ENCODE measurements at places on chromosomes 6 and 20.
A peak's percentile ranks its signal among the peaks of the same experiment; 100 is the strongest.

DNA sequence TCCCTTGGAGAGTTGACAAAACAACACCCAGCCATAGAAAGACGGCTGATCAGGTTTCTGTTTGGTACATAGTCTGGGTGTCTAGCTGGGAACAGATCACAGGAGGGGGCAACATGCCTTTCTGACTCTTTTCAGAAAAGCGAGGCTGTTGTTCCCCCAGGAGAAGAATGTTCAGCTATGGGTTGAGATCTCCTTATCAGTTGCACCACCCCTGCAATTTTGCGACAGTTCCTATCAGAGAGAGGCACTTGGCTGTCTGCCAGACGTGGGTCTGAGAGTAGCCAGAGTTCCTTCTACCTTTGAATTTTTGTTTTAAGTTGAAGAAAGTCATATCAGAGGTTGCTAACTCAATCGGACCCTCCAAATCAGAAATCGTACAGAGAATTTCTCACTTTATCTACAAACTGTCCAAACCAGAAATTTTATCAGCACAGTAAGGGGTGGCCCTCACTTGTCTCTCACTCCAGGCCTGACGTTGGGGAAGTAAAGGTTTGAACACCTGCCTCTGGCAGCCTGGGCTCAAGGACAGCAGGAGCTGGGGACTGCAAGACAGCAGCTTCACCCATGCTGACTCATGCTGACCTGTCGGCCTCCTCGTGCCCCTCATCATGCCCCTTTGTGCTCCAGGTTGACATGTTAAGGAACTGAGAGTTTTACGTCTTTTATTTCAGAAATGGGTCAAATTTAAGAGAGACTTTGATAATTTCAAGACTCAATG lies 42.3 kb downstream of the TMC2 start:
- DNase-seq: no peak

DNA sequence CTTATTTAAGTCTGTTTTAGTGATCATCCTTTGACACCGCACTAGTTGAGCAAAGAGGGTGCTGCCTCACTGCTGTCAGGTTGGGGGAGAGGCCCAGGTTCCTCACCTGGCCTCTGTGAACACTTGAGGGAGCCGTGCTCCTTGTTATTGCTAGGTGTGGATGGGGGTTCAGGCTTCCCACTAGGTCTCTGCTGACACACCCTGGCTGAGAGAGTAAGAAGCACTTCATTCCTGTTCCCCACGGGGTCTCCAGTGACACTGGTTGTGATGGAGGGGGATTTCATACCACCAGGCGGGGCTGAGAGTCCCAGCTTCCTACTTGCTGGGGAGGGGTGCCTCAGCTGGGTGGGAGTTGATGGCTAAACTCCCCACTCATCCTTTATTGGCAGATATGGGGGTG lies 11.1 kb upstream of the NOTCH4 start:
- DNase-seq: no peak

DNA sequence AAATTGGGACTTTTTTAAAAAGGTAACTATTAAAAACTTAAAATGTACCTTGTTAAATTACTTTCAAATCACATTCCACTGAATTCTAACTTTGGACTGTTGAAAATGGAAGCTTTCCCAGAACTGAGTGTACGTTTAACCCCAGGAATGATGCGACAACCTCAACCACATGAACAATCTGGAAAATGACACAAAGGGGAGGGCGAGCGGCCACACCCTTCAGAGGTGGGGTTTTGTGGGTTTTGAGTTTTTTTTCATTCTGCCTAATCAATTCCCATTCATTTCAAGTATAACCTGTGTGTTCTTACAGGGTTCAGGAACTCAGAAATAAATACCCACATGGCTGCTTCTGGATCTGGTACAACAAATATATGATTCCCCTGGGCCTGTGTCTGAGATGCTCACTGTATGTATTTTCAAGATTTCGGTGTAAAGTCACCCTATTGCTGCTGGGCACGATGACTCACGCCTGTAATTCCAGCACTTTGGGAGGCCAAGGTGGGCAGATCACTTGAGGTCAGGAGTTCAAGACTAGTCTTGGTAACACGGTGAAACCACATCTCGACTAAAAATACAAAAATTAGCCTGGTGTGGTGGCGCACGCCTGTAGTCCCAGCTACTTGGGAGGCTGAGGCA lies 21.6 kb downstream of the CNKSR3 start:
- no peak for DNase-seq

- DNase-seq: no peak
Observed at GRCh38 chr6:41677124-41677921, 39.1 kb downstream of the MDFI start.

DNA sequence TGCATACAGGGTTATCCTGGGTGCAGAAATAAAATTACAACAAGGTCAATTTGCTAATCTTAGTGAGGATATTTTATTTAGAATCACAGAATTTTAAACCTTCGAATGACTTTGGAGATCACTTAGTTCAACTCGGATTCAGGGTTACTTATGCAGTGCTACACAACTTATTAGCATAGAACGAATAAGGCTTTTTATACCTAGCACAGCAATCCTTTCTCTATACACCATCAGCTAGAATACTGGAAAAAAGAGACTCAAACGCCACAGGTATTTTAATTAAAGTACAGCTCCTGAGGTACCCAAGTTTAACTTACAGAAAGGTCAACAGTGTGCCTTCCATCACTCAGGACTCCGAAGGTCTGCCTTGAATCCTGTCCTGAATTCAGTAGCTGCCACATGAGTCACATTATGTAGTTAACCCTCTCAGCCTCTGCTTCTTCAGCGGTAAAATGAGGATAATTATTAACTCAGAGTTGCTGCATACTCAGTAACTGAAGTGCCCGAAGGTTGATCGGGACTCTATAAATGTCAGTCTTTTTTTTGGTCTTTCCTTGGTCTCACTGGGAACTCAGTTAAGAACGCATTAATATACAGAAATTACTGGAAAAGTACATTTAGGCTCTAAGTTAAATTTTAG lies 6.0 kb upstream of the QKI start:
- no peak for DNase-seq

- DNase-seq: no peak
Observed at GRCh38 chr20:2195614-2196013, 94.0 kb downstream of the STK35 start.

GRCh38 chr20:63091901-63092659 lies 85.3 kb upstream of the BHLHE23 start:
- DNase-seq: no peak

- DNase-seq: no peak
Observed at GRCh38 chr20:46634528-46634927, 16.7 kb downstream of the SLC13A3 start.

DNA sequence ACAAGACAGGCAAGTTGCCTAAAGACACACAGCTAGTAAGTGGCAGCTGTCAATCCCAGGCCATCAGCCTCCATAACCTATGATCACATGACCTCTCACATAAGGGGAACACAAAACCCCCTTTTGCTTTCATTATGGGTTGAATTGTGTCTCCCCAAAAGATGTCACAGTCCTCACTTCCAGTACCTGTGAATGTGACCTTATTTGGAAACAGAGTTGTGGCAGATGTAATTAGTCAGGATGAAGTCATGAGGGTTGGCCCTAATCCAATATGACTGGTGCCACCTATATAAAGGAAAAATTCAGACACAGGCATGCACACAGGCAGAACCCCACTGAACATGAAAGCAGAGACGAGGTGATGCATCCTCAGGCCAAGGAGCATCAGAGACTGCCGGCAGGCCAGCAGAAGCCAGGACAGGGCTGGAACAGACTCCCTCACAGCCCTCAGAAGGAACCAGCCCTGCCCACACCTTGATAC lies 33.6 kb downstream of the GFOD1 start:
- DNase-seq: peak; percentile 48

GRCh38 chr6:133591275-133591674 lies 297.6 kb upstream of the TCF21 start:
- DNase-seq: no peak

GRCh38 chr6:137044366-137045221 lies at the start of gene IL20RA:
TSS of gene IL20RA (minus strand) at chr6:137044965. CDS start at chr6:137044728, 237 bp downstream.
- no peak for DNase-seq

- DNase-seq: peak; percentile 11
Observed at GRCh38 chr6:41066867-41067304, 5.3 kb downstream of the OARD1 start.

DNA sequence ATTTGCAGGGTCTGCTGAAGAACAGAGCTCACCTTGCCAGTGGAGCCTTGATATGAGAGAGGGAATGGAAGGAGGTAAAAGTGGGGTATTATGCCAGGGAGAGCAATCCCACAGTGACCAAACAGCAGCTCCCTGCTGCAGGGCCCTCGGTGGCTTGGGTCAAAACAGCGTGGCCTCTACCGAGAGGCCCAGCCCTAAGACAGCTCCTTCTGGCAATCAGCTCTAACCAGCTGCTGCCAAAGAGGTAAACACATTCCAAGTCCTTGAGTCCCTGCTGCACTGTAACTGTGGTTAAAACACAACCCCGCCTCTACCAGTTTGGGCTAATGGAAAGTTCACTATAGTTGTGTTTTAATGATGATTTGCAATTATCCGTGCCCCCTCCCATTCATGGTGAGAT lies 1.4 kb upstream of the DAAM2 start:
- no peak for DNase-seq

GRCh38 chr6:11712760-11713159 lies 65.8 kb downstream of the ADTRP start:
- DNase-seq: peak; percentile 37

DNA sequence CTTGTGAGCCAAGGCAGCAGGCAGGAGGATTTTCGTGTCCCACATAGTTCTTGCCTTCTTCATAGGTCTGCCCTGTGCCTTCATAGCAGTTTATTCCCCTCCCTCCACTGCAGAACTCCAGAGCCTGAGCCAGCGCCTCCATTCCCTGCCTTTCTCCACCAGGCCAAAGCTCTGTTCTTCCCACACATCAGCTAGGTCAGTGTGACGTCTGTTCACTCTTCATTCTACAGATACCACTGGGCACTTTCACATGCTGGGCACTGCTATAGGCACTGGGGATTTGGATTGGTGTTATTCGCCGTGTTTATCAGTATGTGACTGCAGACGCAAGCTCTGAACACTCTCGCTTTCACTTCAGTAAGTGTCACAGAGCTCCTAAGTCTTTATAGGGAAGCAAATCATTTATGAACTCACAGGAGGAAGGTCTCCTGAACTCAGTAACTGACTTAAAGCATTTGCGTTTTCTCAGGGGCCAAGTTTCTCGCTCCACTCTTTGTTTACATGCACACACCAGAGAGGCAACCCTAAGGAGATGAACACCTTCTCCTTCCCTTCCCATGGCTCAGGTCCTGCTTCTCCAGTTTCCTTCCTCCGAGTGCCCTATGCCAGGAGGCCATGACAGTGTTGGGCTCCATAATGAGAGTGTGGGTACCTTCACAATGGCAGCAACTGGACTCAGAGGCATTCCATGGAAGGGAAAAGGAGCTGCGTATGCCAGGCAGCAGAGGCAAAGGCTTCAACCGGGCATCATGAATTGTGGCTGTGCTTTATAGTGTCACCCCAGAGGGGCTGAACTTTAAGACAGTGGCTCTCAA lies 6.3 kb upstream of the APMAP start:
- DNase-seq: no peak

DNA sequence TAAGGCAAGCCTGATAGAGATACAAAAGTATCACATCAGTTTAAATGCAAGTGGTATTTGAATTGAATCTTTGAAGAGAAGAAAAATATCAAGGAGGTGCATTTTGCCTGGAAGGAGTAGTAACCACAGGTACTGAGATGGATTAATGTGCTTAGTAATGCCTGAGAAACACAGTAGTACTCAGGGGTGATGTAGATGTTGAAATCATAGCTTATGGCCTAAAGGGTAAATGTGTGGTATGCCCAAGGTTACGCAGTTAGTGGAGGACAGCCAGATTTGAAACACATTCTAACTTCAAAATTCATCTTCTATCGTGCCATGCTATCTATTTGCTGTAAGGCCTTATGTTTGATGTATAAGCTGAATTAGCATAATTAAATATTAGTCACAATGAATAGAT lies 55.9 kb downstream of the STXBP5 start:
- no peak for DNase-seq

DNA sequence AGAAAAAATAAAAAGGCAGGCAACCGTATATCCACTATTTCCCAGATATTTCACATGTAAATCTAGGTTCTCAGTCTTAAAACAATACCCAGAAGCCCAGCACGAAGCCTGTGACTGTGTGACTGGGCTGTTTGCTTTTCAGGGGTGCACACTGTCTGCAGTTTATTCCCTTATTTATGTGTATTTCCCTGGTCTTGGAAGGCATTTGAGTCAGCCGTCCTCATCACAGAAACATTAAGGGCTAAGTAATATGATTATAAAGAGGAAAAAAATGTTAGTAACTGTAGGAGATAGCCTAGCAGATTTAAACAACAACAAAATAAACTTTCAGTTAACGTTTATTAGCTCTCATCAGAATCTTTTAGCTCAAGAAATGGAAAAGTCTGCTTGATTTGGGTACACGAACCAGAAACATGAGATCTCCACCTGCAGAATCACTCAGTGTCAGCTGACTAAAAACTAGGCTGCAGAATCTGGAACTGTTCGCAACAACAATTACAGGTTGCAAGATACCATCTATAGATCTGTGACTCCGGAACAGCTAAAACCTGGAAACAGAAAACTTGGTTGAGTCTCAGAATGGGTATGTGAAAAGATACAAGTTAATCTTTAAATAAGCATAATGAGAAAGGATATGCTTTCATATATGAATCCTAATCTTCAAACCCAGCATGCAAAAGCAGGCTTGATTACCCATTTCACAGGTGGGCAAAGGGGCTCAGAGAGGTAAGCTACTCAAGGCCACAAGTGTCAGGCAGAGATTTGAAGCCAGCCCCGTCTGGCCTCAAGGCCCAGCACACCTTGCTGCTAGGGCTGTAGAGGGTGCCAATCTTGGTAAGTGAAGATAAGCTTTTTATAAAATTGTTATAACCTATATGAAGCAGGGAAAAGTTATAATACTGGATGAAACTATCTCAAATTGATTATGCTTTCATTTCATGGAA lies 21.1 kb downstream of the GCLC start:
- DNase-seq: no peak

GRCh38 chr6:100257793-100258395 lies 206.8 kb downstream of the SIM1 start:
- no peak for DNase-seq

- DNase-seq: no peak
Observed at GRCh38 chr6:158257781-158258180, 54.5 kb upstream of the TULP4 start.

DNA sequence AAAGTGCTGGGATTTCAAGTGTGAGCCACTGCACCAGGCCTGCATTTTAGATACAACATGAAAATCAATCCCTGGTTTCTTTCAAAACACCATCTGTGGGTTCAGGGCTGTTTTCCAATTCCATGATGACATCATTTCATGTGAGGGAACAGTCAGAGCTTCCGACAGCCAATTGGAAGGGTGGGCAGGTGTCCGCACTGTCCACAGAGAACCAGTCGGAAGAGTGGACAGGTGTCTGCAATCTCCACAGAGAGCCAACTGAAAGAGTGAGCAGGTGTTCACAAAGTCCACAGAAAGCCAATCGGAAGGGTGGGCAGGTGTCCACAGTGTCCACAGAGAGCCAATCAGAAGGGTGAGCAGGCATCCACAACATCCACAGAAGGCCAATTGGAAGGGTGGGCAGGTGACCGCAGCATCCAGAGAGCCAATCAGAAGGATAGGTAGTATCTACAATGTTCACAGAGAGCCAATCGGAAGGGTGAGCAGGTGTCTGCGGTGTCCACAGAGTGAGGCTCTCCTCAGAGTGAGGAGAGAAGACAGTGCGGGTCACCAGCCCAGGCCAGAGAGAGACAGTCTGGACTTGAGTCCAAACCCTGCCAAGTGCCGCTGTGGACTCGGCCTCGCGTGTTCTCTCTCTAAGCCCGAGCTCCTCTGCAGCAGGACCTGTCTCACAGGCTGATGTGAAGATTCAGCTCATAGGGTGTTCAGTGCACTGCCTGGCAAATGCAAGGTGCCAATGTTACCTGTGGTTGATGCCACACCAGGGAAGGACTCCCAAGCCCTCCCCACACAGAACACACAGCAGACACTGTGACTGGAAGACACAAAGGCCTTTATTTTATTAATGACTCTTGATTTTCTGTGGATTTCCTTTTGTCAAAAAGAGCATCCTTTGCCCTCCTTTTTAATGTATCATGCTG lies 57.3 kb downstream of the DLL1 start:
- no peak for DNase-seq

Measured in bone marrow (tissue), 2 donors.